ENCODE measurements at places on chromosomes 13 and 19.

- DNase-seq = no peak
These were observed 38.5 kb downstream of the FBN3 start for GRCh38 chr19:8110931-8111330.

DNA sequence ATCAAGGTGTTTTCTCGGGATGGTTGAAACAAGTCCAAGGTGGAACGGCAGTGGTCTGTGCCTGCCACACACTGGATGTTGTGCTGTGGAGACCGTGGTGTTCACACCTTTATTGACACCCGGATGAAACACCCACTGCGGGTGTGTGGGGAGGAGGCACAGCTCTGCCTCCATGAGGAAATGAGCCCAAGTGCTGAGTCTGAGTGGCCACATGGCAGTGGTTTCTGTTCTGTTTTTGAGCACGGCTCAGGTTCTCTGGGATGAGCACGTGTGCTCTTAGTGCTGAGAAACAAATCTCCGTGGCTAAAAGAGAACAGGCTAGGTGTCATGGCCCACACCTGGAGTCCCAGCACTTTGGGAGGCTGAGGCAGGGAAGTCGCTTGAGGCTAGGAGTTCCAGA lies 29.5 kb downstream of the UPF1 start:
- no peak for DNase-seq

DNA sequence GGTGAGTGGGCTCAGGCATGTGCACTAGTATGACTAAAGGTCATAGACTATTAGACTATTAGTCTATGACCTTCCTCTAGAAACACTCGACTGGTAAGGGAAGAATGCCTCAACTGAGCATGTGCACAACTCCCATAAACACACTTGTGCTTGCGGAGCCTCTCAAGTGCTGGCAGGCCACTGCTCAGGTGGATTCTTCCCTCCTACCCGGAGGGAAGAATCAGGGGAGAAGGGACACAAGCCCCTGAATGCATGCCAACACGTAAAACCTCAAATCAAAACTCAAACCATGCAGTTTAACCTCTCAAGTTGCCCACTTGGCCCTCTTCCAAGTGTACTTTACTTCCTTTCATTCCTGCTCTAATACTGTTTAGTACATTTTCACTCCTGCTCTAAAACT lies 287.6 kb upstream of the SGCG start:
- DNase-seq = no peak

DNA sequence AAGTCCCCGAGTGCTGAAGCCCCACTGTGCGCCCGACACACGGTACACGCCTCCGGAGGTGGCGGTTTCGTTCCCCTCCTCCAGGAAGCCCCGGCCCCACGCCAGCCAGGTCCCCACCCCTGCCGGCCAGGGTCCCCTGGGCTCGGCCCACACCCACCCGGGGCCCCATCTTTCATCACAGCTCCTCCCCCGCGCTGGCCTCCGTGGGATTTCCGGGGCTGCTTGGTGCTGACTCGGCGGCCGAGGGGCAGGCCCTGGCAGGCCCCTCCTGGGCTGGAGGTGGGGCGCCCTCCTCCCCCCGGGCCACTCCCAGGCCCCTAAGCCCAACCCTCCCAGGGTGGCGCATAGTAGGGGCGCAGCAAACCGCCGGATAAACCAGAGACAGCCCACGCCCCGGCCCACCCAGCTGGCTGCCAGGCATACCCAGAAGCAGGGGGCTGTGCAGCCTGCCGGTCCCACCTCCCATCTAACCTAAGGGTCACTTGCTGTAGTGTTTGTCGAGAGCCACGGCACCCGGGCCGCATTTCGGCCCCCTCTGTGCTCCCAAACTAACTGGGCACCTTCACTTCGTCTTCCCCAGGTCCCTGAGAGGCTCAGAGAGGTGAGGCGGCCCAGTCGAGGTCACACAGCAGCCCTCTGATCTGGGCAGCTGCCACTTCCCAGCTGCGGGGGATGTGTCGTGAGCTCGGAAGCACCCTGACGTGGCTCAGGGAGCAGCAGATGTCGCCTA lies 6.6 kb downstream of the ZBTB7A start:
- no peak for DNase-seq

All from HCEC 1CT (cell line).